Stimulated activated CD8-positive, alpha-beta memory T cell treated with anti-CD3 and anti-CD28 coated beads, Interleukin-15, amount 100 ng/mL, for 24 hours (primary cell): ENCODE measurements at places on chromosomes 16 and 17.

DNA sequence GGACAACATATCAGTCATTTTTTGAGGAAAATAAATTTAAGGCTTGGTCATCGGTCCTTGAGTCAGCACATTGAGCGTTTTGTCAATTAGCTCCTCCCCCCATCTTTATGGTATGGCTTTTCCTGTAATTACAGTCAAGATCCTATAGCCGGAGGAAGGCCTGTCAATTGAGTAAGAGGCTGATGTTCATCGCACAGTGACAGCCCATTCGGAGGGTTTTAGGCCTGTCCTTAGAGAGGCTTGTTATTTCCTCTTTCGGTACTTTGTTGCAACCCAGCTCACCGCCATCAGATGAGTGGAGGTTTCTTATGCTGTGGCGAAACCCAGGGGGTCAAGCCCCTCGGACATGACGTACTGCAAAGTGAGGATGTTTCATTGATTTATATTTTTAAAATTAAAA, 395.2 kb downstream of the WWOX start:
- no peak for DNase-seq

DNA sequence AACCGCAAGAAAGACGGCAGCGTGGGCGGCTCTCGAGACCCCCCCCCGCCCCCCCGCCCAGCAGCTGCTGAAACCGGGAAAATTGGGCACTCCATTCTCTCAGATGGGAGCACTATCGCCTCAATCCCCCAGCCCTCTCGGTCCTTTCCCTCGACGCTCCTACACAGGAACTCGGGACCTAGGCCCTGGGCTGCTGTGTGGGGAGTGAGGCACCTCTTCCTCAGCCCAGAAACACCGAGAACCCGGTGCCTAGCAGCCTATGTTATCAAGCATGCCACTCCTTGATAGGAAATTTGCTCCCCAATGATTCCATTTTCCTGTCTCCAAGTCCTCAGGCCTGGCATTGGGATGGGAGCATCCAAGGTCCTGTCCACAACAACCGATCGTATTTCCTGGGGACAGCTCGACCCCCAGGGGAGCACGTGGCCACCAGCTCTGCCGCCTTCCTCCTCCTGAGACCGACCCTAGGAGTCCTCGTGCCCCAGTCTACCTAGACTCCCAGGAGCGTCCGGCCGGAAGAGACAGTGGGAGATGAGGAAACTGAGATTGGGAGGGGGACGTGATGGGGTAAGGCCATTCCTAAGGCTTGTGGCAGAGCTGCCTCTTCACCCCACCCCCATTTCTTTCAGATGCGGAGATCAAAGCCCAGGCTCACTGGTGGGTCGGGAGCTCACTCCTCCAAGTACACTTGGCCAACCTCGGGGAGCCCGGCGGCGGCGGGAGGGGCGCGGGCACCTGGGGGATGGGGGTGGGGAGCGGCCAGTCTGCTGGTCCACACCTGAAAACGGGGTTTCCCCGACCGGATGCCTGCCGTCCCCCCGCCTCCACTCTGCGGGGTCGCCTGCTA, 17.5 kb upstream of the CBX8 start:
- DNase-seq, result no peak

DNA sequence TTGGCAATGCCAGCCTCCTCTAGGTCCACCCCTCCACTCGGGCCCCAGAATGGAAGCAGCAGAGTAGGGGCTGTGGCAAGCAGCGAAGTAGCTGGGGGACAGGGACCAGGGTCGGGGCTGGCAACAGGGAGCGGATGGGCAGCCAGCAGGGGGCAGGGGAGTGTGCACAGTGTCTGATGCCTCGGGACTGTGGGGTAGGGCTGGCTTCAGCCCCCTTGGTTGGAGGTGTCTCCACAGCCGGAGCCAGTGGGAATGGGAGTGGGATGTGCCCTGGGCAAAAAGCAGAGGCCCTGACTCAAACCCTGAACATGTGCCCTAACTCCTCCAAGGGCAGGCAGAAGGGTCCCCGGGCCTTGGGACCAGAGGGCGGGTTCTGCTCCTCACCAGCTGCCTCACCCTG, 18.5 kb upstream of the ARHGAP27 start:
- no peak for DNase-seq

GRCh38 chr16:83554540-83554939, 253.2 kb upstream of the HSBP1 start:
- DNase-seq, result no peak
